Bone marrow (tissue), 2 donors: ENCODE measurements at places on chromosomes 5 and 9.

- no peak for DNase-seq
These were observed 11.2 kb upstream of the SET start for GRCh38 chr9:128677794-128678193.

DNA sequence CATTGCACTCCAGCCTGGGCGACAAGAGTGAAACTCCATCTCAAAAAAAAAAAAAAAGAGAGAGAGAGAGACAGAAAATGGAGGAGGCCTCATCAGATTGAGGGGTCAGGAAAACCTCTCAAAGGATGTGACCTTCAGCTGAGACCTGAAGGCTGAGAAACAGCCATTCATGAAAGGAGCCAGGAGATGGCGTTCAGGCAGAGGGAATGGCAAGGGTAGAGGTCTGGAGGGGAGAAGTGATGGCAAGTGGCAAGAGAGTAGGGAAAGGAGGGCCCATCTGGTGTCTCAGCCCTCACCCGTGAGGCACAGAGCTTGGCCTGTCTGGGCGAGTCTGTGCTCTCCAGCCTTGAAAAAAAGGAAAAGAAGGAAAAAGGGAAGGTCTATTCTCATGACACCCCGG is 17.0 kb downstream of the CAMK2A start:
- DNase-seq, result no peak

DNA sequence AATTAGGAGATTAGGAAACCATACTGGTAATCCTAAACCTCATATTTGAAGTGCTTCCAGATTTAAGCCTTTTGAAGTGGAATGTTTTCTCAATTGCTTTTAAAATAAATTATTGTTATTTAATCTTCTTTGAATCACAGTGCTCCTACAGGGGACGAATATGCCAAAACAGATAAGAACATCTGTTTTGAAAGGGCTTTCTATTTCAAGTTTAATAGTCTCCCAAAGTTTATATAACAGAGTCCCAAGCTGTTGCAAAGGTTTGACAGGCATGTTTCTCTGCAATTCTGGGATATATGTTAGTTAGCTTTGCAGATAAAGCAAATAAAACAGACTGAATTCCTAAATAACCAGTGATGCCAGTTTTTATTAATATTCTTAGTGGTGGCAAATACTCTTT is 803.7 kb downstream of the TLE4 start:
- no peak for DNase-seq

GRCh38 chr5:150106674-150107426 is 20.5 kb upstream of the CSF1R start:
- no peak for DNase-seq

DNA sequence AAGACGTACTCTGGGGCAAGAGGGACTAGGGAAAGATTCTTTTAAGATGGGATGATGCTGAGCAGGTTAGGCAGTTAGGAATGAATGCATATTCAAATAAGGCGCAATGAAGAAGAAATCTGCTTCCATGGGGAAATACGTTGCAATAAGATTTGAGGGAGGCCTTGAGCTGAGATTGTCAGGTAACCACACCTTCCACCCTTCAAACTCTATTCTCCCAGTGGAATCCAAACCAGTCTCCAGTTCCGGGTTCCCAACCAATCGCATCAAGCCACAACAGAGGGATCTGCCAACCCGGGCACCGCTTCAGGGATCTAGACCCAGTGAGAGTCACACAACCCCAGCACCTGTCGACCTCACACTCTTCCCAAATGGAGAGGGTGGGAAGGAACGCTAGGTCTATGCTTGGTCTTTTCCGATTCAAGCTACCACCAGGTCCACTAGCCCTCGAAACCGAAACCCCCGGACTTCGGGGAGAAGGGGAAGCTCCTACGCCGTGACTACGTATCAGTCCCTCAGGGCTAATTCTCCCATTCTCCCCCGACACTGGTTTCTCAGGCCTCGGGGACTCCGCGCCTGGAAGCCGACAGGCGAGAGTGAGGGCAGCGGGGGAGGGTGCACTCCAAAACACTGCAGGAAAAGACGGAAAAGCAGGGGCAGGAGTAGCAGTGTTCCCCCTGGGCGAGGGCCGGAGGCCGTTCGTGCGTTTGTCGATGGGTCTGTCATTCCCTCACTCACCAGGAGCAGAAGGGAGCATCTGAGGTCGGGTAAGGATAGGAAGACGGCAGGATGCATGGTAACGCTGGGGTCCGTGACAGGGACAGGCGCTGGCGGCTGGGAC is 534 bp downstream of the ERP44 start:
- DNase-seq, result peak; percentile 87

GRCh38 chr5:17378346-17378997 is 119.6 kb upstream of the TAF11L2 start:
- DNase-seq, result no peak
